Stimulated activated CD8-positive, alpha-beta memory T cell treated with anti-CD3 and anti-CD28 coated beads, Interleukin-2, amount 100 ng/mL, for 1 hour (primary cell): ENCODE measurements at places on chromosomes 2 and 18.

DNA sequence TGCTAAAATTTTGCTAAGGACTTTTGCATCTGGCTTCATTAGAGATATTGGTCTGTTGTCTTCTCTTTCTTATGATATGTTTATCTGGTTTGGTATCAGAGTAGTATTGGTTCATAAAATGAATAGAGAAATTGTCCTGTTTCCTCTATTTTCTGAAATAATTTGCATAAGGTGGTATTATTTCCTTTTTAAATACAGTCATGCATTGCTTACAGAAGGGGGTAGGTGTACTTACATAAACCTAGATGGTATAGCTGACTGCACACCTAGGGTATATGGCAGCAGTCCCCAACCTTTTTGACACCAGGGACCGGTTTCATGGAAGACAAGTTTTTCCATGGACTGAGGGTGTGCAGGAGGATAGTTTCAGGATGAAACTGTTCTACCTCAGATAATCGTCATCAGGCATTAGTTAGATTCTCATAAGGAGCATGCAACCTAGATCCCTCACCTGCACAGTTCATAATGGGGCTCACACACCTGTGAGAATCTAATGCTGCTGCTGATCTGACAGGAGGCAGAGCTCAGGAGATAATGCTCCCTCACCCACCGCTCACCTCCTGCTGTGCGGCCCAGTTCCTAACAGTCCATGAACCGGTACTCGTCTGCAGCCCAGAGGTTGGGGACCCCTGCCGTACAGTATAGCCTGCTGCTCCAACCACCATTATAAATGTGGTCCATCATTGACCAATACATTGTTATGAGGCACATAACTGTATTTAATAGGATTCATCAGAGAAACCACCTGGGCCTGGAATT is 189.2 kb downstream of the FAM210A start:
- DNase-seq: no peak

GRCh38 chr2:68771211-68771751 is 36.7 kb downstream of the ARHGAP25 start:
- DNase-seq: no peak

GRCh38 chr18:3648200-3648599 is 198.2 kb downstream of the TGIF1 start:
- DNase-seq: no peak

GRCh38 chr2:239965318-239965717 is 59.8 kb downstream of the NDUFA10 start:
- no peak for DNase-seq

GRCh38 chr18:26403491-26403890 is 144.9 kb downstream of the KCTD1 start:
- DNase-seq: no peak

DNA sequence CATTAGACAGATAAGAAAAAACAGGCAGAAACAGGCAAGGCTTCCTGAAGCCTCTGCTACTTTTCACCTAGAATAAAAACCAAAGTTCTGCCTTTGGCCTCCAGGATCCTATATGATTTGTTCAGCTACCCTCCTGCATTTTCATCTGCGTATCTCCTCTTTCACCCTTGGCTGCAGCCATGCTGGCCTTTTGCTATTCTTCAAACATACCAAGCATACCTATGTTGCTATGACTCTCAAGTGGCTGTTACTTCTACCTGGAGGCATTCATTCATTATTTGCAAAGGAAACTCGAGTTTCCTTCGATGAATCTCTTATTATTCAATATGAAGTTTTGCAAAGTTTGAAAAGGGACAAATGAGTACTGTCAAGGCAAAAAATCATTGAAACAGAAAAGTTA is 106.4 kb upstream of the HNMT start:
- DNase-seq: no peak

DNA sequence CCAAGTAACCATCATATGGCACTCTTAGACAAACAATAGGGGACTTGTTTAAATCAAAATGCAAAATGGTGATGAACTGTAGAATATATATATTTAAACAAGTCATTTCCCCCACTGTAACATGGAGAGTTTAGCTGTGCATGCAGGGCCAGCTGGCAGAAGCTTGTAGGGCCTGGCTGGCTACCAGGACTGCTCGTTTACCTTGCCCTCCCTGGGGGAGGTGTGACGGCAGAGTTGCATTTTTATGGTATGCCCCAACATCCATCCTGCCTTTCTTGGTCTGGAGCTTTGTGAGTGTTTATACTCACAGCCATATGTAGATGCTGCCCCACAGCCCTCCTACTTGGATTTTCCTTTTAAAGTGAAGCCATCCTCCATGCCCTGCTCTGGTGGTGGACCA is 101.7 kb upstream of the ZFP36L2 start:
- DNase-seq: no peak

DNA sequence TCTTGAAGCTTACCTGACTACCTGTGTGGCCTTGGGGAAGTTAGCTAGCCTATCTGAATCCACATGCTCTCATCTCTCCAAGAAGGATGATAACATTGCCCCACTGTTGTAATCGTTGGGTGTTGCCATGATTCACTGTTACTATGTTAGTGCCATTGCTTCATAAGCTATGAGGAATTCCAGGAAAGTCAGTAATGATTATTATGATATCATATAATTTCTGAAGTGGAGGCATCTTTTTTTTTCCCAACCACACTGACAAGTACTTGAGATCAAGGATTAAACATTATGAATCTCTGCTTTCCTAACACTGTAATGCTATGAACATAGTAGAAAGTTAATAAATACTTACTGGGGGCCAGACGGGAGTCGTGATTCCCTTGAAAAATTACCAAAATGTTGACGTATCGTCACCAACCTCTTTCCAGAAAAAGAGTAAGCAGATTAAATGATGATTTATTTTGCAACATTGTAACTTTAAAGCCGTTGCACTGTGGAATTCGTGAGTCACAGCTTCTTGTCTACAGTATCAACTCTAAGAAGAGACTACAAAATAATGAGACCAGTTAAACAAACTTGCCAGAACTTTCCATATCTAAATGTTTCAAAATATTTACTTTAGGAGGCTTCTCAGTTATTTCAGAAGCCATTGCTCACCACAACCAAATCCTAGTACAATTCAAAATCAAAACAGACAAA is 459.9 kb downstream of the PIK3C3 start:
- DNase-seq: no peak

- DNase-seq: no peak
Observed at GRCh38 chr2:218422403-218423086, 3.6 kb downstream of the VIL1 start.

DNA sequence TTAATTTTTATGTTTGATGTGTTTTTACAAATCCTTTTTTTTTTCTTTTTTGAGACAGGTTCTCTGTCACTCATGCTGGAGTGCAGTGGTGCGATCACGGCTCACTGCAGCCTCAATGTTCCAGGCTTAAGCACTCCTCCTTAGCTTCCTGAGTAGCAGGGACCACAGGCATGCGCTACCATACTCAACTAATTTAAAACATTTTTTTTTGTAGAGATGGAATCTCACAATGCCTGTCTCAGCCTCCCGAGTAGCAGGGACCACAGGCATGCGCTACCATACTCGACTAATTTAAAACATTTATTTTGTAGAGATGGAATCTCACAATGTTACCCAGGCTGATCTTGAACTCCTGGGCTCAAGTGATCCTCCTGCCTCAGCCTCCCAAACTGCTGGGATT is 3.2 kb downstream of the NOTO start:
- no peak for DNase-seq

DNA sequence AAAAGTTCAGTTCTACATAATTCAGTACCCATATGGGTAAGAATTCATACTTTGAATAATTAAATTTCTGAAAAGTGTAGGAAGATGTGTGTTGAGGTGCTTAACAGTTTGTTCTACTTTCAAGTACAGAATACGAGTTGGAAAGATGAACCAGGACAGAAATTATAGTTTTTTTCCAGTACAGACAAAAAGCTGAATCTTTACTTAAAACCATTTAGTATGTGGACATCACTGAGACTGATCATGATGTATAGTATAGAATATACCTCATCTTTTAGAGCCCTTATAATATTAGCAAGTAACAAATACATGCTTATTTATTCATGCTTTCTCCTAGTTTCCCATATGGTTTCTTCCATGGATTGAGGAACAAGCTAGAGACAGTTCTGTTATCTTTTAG is 10.0 kb downstream of the DDX1 start:
- DNase-seq: no peak

GRCh38 chr18:63004466-63005089 is 289.2 kb downstream of the PHLPP1 start:
- no peak for DNase-seq

- no peak for DNase-seq
Observed at GRCh38 chr18:47797126-47797525, 133.3 kb downstream of the SMAD2 start.

GRCh38 chr2:132837769-132838168 is 167.8 kb upstream of the LYPD1 start:
- DNase-seq: no peak

DNA sequence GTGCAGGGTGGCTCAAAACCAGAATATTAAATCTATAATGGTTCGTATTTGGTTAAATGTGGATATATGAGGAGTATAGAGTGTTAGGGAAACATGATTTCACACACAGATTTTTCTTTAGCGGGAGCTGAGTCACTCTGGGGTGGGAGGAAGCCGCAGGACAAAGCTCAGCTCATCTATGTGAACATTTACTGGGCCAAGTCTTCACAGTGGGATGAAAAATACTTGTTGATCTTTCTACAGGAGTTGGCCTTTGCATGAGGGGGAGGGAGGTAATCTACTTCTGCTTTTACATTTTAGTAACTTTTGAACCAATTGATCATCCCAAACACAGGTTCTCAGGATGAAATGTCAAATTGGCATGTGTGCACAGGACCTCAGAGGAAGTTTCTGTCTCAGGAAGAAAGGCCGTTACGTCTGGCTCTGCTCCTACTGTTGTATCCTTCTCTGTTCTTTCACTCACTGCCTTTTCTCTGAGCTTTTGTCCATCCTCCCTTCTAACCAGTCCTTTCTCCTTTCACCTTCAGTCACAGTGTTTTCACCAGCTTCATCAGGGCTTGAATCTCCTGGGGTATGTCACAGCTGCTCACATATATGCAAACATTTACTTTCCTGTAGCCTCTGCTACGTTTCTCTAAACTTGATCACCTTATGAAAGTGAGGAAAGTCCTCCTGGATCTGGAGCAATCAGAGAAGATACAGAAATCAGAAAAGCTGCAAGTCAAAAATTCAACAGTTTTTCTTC is 943.3 kb upstream of the FANCL start:
- DNase-seq: no peak

DNA sequence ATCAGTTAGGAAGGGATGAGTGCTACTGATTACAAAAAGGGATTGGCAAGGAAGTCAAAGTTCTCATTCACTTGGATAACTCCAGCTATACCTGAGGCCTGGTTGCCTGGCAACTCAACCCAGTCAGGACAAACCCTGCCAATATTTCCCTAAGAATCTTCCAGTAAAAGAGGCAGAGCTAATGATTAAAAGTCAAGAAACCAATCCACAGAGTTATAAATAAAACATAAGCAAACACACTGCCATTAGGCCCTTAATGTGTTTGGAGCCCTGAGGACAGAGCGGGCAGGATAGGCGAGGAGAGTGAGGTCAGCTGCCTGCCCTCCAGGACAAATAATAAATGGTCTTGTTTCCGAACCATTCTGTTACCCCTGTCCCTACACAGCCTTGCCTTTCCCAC is 215.6 kb upstream of the NABP1 start:
- DNase-seq: no peak

DNA sequence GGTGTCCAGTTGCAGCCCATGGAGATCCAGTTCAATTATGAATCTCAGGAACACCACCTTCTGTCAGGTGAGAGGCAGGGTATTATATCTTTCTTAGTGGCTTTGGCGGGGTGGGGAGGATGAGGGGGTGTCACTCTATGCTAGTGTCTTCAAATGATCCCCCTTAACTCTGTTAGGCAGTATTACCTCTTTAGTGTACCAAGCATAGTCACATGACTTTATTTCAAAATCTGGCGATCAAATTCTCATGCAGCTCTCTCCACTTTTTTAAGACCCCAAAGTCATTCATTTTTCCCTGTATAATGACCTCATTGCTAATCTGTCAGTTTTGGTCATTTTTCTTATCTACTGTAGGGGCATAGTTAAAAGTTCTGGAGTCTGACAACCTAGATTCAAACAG is 1.1 kb upstream of the ZSCAN30 start:
- no peak for DNase-seq

GRCh38 chr2:169540146-169540545 is 30.6 kb downstream of the KLHL41 start:
- no peak for DNase-seq

DNA sequence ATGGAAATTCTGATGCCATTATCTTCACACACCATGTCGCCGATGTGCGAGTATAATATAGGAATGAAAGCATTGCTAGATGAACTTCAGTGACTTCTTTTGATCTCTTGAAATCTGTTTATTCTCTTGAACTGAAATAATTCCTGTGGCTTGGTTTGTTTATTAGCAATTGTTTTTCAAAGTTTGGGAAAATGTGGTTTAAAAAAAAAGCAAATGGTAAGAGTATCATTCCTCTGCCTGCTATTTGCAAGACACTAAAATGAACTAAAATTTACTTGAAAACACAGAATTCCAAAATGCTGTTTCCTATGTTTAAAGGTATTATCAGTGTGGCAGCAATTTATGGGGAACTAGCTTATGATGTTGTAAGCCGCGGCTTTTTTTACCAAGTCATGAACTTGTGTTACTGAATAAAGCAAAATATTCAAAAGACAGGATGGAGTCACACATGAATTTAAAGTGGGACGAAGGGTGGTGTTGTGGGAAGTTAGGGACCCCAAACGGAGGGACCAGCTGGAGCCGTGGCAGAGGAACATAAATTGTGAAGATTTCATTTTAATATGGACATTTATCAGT is 96.4 kb downstream of the COLEC12 start:
- DNase-seq: no peak

- no peak for DNase-seq
Observed at GRCh38 chr2:232506709-232507108, 13.5 kb upstream of the PRSS56 start.

DNA sequence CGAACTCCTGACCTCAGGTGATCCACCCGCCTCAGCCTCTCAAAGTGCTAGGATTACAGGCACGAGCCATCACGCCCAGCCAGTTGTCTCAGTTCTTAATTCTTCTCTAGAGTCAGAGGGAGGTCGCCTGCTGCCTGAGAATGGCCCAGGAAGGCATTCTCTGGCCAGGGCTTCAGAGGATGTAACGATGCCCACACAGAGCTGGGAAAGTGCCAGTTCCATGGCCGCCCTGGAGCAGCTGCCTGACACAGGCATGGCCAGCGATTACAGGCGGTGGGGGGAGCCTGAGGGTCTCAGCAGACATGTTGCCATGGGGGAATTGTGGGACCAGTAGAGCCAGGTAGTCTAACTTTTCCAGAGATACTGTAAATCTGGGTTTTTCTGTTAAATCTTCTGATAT is 25.6 kb upstream of the DNMT3A start:
- no peak for DNase-seq

- no peak for DNase-seq
Observed at GRCh38 chr2:155384555-155385123, 686.1 kb downstream of the KCNJ3 start.

- DNase-seq: no peak
Observed at GRCh38 chr2:222000326-222000725, 298.5 kb downstream of the PAX3 start.

- DNase-seq: no peak
Observed at GRCh38 chr2:132519566-132519965, 103.0 kb downstream of the GPR39 start.

GRCh38 chr18:48219810-48220499 is 189.2 kb downstream of the ZBTB7C start:
- DNase-seq: no peak
